Stimulated activated CD4-positive, alpha-beta T cell treated with anti-CD3 and anti-CD28 coated beads, Interleukin-12 subunit alpha, Interleukin-12 subunit beta, amount 100 ng/mL, for 4 hours (primary cell): ENCODE measurements at places on chromosomes 1 and 21.

GRCh38 chr21:25904044-25904695 lies 169.4 kb downstream of the GABPA start:
- no peak for DNase-seq

GRCh38 chr21:34343838-34344381 lies 19.9 kb upstream of the KCNE2 start:
- no peak for DNase-seq

DNA sequence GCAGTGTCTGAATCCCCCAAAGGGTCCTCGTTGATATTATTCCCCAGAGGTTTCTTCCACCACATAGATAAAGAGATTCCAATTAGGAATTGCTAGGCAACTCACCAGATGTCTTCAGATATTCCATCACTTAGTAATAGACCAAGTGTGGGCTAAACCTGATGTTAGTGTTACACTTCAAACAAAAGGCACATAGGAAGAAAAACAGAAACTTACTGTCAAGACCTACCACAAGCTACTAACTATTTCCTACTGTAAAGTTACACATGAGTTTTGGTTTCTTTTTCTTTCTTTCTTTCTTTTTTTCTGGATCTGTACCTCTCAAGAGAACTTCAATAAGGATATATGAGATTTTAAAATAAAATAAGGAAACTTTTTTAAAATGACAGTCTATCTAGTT lies 879.1 kb upstream of the NEGR1 start:
- DNase-seq = no peak

DNA sequence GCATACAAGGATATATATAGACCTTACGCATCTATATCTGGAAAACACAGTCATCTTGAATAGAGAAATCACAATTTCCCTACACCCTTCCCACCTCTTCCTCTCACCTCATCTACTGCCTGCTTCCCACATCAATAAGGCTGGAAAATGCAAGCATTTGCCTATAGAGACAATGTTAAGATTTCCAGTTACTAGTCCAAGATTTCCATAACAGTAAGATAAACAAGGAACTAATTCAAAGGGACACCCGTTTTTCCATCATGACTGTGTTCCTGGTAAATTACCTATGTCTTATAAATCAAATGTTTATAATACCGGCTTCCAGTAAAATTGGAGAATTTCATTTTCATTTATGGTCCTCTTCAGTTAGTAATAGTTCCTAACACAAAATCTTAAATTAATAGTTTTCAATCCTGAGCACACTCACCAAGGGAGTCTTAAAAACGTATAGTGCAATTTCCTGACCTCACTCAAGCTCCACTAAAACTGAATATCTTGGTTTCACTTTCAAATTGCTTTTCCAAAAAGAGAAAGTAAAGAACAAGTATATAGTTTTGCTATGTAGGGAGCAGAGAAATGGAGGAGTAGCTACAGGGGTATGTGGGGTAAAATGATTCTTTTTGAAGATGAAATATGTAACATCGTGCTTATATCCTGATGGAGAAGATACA lies 398.7 kb downstream of the PLPP3 start:
- no peak for DNase-seq

DNA sequence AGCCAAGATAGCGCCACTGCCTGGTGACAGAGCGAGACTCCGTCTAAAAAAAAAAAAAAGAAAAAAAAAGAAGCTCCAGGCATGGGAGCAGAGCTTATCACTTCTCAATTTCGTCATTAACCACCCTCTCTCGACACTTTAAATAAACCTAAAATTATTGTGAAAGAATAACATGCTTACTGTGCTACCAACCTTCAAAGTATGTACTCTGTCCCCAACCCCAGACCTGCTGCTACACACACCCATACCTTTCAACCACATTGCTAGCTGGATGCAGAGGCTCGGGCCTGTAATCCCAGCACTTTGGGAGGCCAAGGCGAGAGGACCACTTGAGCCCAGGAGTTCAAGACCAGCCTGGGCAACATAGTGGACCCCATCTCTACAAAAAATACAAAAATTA lies 38.7 kb downstream of the GNPAT start:
- no peak for DNase-seq

- DNase-seq = no peak
These were observed 2.4 kb upstream of the CCT8 start for GRCh38 chr21:29075706-29076466.

DNA sequence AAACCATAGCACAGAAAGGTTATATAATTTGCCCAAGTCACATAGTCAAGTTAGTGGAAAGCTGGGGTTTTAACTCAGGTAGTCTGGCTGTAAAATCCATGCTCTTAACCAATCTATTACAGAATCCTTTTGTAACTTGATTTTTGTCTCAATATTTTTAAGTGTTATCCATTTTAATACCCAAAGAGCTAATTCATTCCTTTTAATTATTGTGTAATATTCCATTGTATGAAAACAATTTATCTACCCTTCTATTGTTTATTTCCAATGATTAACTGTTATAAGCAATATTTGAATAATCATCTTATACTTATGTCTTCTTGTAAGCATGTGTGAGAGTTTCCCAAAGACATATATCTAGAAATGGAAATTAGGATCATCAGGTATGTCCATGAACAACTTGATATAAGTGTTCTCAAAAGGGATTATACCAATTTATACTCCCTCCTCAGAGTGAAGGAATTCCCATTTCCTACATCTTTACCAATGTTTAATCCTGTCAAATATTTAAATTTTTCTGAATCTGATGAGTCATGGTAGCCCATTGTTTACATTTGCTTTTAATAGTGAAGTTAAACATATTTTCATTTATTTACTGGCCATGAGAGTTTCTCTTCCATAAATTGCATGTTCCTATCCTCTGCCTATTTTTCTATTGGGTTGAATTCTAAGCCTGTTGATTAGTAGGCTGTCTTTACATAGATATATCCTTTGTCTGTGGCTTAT lies 13.9 kb downstream of the TEX50 start:
- no peak for DNase-seq

DNA sequence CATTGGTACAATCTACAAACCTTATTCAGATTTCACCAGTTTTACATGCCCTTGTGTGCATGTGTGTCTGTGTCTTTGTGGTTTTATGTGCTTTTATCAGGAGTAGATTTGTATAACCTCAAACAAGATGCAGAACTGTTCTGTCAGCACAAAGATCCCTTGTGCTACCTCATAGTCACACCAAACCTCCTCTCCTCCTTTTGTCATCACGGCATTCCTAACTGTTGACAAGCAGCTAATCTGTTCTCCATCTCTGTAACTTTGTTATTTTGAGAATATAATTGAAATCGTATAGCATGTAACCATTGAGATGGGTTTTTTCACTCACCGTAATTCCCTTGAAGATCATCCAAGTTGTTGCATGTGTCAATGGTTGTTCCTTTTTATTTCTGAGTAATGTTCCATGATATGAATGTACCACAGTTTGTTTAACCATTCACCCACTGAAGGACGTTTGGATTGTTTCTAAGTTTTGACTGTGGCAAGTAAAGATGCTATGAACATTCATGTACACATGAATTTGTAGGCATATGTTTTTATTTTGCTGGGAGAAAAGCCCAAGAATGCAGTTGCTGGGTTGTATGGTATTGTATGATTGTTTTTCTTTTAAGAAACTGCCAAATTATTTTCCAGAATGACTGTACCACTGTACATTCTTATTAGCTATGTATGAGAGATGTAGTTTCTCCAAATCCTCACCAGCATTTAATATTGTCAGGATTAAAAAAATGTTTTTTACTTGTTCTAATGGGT lies 78.1 kb upstream of the B3GALT2 start:
- no peak for DNase-seq

- no peak for DNase-seq
These were observed 18.6 kb upstream of the YTHDF2 start for GRCh38 chr1:28718166-28718565.

GRCh38 chr1:85259912-85260274 lies 431 bp upstream of the C1orf52 start:
- DNase-seq = no peak

- no peak for DNase-seq
These were observed 10.1 kb downstream of the EPHA2 start for GRCh38 chr1:16145662-16146278.

DNA sequence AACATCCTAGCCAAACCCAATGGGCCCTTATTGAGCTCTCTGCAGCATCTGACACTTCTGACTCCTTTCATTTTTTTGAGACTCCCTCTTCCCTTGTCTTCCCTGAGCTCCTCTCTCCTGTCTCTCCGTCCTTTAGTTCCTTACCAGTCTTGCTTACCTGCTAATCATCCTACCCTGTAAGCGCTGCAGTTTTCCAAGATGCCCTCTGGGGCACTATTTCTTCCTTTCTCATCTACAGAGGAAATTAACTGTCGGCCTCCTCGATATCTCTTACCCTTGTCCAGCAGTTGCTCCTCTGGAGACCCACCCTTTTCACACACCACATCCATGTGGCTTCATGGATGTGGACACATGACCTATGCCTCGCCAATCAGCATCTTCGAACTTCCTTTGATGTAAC lies 6.8 kb downstream of the GPR161 start:
- no peak for DNase-seq

GRCh38 chr1:39229504-39229903 lies 25.0 kb downstream of the MACF1 start:
- no peak for DNase-seq

GRCh38 chr1:83961571-83962295 lies 37.2 kb downstream of the TTLL7 start:
- DNase-seq = no peak

DNA sequence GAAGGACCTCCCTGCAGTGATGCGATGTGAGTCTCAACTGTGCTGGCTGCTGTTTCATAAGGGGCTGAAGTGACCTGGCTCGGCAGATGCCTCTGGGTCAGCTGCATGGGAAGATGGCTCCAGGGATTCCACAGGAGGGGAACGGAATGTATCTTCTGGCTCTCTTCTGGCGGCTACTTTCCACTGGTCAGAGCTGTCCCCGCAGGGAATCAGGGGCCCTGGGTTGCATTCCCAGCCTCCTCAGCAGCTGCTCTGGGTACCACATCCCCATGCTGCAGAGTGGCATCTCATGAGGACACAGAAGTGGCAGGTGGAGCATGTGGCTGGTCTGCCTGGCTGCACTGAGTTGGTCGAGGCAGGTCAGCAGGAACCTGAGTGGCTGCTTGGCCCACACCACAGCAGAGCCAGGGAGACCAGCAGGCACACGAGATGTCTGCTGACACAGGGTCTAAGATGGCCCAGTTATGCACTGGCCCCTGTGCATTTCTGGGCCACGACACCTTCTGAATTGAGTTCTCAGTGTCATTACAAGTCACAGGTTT lies 42.8 kb downstream of the POFUT2 start:
- DNase-seq = no peak

DNA sequence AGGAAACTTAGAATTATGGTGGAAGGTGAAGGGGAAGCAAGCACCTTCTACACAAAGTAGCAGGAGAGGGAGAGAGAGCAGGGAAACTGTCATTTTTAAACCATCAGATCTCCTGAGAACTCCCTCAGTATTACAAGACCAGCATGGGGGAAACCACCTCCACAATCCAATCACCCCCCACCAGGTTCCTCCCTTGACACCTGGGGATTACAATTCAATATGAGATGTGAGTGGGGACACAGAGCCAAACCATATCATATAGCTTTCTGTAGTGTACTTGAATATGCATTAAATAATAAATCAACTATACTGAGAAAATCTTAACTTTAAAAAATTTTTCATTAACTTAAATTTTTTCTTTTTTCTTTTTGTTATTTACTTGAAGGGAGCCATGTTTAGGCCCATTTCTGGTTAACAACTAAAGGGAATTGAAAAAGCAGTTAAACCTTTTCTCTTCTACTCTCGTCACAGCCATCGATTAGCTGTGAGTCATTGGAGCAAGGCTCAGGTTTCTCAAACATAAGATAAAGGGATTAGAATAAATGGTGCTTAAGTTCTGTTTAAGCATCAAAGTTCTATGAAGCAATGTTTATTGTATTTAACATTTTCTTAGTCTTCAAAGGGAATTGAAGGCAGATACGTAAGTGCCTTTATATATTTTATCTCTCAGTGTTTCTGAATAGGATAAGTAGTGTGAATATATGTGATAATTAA lies 72.2 kb upstream of the DPT start:
- DNase-seq = no peak

DNA sequence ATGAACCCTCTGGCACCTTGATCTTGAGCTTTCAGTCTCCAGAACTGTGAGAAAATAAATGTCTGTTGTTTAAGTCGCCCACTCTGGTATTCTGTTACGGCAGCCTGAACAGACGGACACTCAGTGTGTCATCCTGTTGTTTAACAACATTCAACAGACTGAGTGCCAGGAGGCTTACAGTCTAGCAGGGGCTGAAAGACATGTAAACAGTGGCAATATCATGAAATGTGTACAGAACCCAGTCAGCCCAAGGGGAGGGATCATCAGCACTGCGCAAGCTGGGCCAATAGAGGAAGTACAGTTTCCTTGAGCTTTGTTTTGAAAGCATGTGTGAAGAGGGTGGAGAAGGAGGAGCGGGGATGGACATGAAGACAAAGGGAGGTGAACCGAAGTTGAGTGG lies 13.6 kb downstream of the DIP2A start:
- no peak for DNase-seq

GRCh38 chr1:235057385-235058306 lies 71.0 kb downstream of the TOMM20 start:
- DNase-seq = no peak

DNA sequence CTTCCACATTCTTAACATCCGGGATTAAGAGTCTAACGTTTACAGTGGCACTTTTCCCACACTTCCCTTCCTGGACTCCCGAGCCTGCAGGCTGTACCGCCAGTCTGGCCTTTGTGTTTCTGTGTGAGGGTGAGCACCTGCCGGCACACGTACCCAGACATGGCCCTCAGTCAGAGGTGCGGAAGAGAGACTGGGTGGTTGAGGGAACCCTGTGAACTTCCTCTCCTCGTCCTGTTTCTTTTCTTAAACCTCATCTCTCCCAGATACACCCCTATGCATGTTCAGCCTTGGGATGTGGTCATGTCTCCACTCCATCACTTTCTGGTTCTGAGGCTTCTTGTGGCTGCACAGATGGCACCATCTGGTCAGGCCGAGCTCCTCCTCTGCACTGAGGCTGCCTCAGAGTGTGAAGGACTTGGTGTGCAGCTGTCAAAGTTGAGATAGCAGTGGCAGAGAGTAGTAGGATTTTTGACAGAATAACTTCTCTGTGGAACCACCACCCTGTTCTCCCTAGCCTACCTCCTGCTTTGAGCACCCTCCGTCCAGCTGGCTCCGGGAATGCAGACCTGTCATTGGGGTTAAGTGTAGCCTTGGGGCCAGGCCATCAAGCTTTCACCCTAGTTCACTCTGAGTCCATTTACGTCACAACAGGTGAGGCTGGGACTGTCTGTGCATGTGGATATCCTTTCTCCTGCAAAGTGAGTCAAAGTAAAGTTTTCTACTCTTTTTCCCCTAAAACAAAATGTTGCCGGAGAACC lies 31.4 kb downstream of the VASH2 start:
- no peak for DNase-seq

GRCh38 chr1:183226963-183227362 lies 40.9 kb downstream of the LAMC2 start:
- DNase-seq = no peak

DNA sequence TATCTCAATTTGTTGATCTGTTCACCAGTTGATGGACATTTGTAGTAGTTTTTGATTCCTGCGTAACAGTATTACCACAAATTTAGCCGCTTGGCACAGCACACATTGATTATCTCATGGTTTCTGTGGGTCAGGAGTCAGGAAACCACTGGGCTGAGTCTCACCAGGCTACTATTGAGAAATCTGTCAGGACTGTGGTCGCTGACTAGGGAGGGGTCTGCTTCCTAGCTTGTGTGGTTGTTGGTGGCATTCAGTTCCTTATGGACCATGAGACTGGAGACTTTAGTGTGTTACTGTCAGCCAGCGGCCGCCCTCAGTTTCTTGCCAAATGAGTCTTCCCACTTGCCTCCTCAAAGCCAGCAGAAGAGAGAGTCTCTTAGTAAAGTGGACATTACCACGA lies 9.8 kb downstream of the PEX14 start:
- DNase-seq = no peak

GRCh38 chr21:45237401-45237800 lies 50.3 kb downstream of the POFUT2 start:
- DNase-seq = no peak
